ENCODE measurements at places on chromosomes 7 and 10.
A peak's percentile ranks its signal among the peaks of the same experiment; 100 is the strongest.

- DNase-seq = no peak
Observed at GRCh38 chr10:80585812-80586211, 48.1 kb downstream of the SH2D4B start.

GRCh38 chr10:43265799-43266721 lies 805 bp downstream of the RASGEF1A start:
- no peak for DNase-seq

DNA sequence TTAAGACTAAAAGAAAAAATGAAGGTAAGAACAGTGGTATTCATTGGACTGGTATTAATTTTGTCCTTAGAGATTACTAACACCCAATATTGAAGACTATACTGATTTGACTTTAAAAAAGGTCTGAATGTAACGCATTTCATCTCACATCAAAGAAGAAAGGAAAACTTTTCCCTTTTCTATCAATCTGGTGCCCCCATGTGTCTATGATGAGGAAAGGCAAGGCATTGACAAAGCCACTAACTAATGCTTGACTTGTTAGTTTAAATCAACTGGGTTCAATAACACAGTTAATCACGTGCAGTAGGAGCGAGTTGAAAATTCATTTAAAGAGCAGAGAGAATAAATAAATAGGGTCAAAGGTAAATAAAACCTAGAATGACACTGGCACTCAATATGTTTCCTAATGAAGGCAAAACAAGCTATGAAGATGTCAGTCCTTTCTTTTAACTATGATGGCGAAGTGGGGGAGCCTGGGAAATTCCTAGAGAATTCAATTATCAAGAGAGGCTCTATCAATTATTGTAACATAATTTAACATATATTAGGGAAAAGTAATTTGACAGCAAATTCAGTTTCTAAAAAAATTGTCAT lies 180.9 kb downstream of the ANK3 start:
- peak; percentile 10 for DNase-seq

DNA sequence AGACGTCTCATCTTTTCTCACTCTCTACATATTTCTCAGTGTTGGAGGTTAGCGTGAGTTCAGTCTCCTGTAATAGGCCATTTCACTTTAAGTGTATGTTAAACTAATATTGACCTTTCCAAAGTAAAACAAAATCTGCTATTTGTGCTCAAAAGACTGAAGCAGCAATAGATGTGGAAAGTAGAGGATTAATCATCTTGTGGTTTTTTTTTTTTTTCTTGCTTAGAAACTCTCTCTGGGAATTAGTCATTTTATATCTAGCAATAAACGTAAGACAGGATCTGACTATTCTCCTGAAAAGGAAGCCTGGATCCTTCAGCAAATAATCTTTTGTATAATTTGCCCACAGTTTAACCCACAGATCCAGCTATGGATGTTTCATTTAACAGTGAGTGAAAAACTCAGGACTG lies 81.7 kb downstream of the NRP1 start:
- no peak for DNase-seq

DNA sequence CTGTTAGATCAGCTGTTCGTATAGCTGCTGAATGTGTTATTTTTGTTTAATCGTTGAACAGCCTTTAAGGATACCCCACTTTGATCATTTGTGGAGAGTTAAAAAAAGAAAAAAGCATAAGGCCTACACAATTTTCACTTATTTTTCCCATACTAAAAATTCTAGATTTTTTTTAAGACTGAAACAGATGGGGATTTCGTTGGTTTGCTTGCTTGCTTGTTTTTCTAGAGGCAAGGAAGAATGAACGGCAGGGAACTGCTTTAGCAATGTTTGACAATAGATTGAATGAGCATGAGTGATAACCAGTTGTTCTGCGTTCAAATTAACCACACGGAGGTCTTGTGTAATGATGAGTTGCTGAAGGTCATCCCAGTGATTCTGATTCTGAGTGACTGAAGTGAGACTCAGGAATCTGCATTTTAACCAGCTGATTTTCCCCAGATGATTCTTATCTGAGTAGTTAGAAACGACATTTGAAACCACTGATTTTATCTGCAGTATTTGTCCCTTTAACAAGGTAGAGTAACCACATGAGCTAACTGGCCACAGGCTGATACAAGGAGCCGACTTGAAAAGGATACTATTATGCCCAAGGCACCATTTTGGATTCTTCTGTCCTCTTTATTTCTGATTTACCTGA lies 85.9 kb downstream of the GPR37 start:
- DNase-seq = no peak

- no peak for DNase-seq
Observed at GRCh38 chr10:97153270-97153850, 32.4 kb downstream of the SLIT1 start.

- peak; percentile 25 for DNase-seq
Observed at GRCh38 chr10:96512524-96513304, 1.0 kb downstream of the TLL2 start.

GRCh38 chr7:151426441-151426903 lies 13.5 kb downstream of the CRYGN start:
- no peak for DNase-seq

- DNase-seq = no peak
Observed at GRCh38 chr10:6112893-6113292, 24.1 kb downstream of the RBM17 start.

DNA sequence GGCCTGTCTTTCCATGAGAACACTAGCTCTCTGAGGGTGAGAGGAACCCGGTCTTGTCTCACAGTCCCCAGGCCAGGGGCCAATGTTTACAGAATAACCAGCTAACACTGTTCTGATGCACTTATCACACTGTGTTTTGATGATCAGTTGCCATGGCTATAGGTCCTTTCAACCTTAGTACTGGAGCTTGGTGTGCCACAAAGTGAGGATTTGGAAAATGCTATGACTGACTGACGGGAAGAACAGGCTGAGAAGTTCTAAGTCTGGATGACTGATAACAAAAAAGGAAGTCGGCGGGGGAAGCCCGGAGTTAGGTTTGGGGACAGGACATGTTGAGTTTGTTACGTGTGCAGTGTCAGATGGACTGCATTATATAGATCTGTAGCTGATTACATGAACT lies 141.8 kb downstream of the CTTNBP2 start:
- DNase-seq = no peak

DNA sequence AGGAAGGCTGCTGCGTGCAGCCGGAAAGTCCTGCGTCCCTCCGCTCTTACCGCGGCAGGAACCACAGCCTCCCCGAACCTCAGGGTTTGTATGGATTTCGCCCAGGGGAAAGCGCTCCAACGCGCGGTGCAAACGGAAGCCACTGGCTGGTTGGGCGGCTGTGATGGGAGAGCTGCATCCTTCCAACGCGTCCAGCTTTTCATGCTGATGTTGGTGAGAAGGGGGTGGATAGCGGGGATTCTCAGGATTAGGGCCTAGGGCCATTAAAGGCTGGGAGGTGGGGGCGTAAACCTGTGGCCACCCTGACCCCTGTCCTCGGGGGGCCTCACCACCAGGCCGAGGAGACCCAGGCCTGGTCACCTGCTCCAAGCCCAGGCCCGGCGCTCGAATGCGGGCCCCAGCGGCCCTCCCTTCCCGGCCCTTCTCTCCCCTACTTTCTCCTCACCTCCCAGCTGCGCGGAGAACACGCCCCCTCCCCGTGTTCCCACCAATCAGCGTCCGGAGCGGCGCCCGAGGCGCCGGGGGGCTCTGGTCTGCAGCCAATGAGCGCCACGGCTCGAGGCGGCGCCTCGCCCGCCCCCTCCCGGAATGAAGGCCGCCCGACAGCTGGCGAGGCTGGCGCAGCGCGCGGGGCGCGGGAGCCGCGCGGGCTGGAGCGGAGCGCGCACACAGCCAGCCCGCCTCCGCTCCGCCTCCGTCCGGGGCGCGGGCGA lies 458 bp upstream of the NANOS1 start:
- peak; percentile 64 for DNase-seq

GRCh38 chr7:138987686-138988085 lies 6.5 kb upstream of the KIAA1549 start:
- DNase-seq = no peak

GRCh38 chr7:5766321-5766761 lies 15.1 kb downstream of the RNF216 start:
- DNase-seq = no peak

DNA sequence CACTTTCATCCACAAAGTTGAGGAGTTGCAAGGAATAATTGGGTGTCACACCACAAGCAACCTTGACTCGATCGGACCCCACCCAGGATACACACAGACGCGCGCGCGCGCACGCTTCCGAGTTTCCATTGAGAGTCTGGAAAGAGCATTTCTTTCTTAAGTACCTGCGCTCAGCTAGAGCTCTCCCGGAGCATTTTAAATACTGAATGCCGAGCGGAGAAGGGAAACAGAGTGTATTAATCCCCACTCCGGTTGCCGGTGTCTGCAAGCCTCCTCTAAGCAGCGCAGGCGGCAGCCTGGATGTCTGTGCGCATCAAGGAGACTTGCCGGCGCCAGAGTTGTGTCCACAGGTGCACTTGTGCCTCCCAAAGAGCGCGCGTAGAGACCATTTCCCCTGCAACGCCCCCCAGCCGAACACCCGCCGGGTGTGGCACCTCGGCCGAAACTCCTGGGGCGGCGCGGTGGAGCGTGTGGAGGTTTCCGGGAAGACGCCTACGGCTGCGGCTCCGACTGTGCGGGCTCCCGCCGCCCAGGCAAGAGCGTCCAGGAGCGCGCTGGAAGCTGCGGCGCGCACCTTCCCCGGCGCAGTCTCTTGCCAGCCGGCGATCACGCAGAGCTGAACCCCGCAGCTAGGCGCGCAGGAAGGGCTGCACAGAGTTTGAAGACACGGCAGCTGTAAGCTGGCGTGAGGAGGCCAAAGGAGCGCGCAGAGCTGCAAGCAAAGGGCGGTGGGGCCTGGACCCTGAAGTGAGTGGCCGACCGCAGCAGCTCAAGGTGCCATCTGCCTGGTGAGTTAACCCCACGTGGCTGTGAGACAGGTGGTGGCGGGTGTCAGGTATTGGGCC lies 1.1 kb upstream of the FEZF1 start:
- peak; percentile 20 for DNase-seq

DNA sequence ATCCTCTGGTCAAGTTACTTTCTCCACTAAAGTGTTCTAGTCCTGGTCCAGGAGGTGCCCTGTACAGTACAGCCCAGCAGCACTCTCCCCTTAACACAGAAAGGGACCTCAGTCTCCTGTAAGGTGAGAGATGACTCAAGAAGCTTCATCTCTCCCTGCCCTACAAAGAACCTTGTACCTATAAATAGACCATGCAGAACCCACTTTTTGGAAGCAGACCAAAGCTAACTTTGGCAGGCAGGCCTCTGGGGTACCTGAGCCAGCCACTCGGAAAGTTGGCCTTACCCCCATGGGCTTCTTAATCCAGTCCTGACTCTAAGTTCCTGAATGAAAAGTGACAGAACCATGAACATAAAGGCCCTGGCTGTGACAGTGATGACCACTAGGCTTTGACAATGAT lies 454.8 kb downstream of the KCNMA1 start:
- DNase-seq = no peak
